ENCODE measurements at places on chromosomes 6 and 20. TPM values are rescaled to one million over a fixed set of nuclear protein-coding genes. Genes with fewer than 3 reads are reported as not detected.

DNA sequence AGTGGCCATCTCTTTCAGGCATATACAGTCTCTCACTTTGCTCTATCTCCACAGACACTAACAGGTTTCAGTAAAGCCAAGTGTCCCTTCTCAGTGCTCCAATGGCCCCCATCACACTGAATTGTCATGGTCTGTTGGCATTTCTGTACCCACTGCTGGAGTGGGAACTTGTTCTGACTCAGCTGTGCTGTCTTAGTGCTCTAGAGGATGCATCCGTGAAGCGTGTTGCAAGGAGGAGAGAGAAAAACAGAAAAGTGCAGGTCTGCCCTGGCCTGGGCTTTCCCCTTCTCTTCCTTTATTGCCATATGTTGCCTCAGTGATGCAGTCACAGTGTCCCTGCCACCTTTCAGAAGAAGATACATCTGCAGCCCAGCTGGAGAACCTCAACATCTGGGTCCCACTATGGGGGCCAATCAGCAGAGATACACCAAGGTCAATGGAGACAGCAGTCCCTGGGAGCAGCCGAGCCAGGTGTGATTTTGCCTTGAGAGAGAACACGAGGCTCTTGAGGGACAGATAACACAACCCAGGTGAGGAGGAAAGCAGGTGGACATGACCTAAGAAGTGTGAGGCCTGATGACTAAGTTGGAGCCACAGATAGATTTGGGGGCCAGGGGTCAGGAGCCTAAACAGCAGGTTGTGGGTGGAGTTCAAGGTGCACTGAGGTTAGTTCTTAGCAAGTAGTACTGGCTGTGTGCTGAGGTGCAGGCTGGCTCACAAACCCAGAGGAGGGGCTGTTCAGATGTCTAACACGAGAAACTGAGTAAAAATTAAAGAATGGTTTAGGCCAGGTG, 5.6 kb upstream of the PLCG1 start:
- DNase-seq: no peak

DNA sequence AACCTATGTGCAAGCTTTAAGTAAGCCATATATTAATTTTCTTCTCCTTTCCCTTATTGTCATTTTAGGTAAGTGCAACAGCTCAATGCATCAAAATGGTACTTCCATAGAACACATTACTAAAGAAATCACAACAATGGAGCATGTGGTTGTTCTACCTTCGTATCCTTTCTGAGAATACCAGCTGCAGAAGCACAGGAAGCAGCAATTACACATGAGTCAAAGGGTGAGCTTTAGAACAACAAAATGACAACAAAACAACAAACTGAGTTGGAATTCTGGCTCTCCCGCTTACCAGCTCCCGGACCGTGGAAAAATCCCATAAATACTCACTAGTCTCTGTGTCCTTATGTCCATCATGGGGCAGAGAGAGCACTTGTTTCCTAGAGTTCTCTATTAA, 108.9 kb downstream of the BCAS1 start:
- no peak for DNase-seq

- peak; percentile 34 for DNase-seq
Measured at GRCh38 chr20:6525447-6526303, 241.8 kb upstream of the BMP2 start.

DNA sequence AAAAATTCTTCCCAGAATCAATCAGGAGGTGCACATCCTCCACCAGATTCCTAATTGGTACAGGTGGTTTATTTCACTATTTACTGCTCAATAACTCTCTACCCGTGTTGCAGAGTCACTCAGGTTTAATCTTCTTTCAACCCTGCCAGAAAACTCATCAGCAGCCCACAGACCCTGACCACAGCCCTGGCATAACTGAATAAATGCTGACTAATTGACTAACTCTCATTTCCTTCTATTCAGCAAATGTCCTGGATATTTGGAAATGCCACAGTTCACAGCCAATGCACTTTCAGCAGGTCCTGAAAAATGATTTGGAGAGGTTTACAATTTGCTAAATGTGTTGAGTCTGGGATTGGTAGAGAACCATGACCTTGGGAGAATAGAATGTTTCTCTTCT, 62.3 kb downstream of the TRMT6 start:
- DNase-seq: peak; percentile 23

DNA sequence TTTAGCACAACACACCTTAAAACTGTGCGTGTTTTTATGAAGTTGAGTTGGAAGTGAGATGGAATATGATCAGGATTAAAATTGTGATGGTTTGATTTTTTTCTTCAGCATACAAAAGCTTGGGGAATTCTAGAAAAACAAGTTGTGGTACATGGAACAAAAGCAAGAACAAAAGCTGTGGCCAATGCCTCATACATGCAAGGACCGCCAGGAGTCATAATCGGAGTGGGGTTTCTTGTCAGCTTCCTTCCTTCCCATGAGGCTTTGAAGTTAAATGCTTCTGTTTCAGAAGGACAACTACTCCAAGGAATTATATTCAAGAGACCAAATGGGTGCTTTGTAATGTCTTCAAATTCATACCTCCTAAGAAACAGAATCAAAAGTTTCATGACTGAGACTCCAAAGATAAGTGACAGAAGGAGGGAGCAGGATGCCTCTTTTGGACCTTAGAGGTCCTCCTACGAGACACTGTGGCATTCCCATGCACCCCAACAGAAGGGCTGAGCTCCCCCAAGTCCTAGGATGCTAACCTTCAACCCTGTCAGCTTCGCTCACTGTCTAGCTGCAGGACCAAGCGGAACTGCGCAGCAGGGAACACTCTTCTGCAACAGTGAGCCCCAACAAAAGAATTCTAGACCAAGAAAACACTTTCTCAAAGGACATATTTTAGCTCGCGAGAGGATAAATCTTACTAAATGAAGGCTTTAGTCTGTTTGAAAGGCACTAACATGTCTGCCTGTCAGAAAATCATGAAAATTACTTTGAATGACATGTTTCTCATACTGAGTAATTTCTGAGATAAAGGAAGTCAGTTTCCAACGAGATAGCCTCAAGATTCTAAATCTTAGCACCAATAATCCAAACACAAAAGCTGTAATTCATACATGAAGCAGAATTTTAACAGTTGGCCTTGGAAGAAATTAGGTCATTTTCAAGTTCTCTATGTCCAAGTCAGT, 108.5 kb upstream of the NHSL1 start:
- DNase-seq: no peak

DNA sequence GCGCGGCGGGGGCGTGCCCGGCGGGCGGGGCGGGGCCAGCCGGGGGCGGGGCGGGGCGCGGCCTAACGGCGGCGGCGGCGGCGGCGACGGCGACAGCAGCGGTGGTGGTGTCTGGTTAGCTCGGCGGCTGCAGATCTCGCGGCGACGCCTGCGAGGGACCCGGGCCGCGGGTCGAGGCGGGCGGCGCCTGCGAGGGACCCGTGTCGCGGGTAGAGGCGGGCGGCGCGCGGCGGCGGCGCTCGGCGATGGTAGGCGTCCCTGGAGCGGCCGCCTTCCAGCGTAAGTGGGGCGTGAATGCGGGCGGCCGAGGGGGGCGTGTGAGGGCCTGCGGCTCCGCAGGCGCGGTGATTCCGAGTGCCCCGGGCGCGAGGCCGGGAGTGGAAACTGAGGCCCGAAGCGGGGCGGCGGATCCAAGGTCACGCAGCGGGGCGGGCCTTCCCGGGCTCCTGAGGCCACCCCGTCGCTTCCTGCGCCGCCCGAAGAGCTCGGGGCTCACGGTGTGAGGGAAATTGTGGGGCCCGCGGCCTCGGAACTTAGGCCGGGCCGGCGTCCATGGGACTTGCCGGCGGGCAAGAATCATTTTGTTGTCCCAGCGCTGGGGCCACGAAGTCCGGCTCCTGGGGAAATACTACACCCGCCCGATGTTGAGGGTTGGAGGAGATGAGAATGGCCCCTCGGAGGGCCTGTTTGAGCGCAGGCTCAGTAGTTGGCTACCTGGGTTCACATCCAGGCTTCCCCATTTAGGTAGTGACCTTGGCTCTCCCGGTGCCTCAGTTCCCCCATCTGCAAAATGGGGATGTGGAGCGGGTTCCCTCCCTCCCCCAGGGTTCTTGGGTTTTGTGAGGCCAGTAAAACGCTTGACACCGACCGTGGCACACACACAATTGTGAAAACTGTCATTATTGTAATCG, at the start of gene CBFA2T2:
TSS of gene CBFA2T2 (plus strand) at position 74 of the 911 bp plus-strand sequence. CDS start at position 246, 172 bp downstream.
- DNase-seq: no peak

DNA sequence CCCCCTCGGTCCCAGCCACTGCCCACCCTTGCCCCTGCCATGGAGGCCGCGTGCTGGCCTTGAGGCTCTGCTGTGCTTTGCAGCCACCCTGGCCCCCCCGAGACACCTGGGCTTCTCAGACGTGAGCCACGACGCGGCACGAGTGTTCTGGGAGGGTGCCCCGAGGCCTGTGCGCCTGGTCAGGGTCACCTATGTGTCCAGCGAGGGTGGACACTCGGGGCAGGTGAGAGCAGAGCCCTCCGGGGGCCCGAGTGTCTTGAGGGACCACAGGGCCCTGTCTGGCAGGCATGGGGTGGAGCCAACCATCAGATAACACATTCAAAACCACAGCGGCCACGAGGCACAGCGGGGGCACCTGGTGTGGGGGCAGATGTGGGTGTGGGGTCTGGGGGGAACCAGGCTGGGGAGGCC, 18.9 kb downstream of the COL20A1 start:
- DNase-seq: no peak

DNA sequence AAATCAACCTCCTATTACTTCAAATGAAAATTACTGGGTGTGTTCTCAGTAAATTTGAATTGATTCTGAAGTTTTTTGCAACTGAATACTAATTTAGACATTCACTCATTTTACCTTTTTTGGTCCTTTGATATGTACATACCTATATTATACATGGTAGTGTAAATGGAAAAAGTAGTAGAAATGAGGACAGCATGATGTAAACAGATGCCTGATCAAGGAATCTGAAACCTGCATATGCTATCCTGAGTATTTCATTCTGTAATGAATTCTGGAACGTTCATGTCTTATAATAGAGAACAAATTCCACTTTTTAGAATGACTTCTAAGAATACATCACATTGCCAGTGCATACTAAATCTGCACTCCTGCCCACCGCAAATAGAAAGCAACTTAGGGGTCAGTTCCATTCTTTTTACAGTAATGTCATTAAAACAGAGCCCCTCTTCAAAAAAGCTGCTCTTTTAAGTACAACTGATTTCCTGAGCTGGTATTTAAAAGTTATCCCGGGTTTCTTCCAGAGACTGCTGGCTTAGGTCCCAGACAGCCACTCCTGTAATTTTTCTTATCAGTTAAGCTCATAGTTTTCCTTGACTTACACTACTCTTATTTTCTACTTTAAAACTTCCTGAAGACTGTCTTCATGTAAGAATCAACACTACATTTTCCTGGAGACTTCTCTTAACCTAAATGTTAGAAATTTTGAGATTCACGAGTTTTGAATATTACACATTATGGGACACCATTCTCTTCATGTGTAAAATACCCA, 48.4 kb downstream of the MAP3K7 start:
- DNase-seq: no peak

- no peak for DNase-seq
Measured at GRCh38 chr6:56852260-56853010, 102.5 kb upstream of the BEND6 start.

Gene SLA2
- not detected for total RNA-seq

Gene EIF2S2
- 165 TPM for total RNA-seq

Gene PFDN6
- total RNA-seq: 182 TPM

Measured in Daoy (cell line).